ENCODE measurements at places on chromosomes 12 and 14.

DNA sequence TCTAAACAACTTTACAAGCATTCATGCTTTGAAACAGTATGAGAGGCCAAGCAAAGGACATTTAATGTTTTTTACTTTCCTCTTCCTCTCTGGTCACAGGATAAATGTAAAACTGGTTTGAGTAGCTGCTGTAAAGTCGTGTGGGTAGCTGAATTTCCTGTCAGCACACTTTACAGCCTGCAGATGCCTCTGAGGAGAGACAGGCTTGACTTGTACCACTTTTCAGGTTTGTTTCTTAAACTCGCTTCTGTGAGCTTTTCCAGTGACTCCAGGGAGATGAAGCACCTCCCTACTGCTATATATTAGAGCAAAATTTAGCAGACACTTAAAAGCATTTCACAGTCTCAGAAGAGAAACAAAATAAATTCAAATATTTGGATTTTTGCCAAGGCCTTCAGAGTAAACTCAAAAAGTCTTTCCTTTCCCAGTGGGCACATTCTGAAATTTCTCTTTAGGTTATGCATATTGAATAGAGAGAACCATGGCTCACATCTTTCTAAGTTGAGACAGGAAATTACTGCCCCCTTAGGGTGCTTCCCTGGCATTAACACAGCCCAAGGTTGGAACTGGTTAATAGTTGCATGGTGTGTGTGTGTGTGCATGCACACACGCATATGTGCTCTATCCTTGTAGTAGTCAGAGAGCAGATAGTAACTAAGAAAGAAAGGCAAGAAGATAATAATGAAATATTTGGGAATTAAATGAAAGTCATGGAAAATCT, 557.3 kb upstream of the MIS18BP1 start:
- no peak for DNase-seq

DNA sequence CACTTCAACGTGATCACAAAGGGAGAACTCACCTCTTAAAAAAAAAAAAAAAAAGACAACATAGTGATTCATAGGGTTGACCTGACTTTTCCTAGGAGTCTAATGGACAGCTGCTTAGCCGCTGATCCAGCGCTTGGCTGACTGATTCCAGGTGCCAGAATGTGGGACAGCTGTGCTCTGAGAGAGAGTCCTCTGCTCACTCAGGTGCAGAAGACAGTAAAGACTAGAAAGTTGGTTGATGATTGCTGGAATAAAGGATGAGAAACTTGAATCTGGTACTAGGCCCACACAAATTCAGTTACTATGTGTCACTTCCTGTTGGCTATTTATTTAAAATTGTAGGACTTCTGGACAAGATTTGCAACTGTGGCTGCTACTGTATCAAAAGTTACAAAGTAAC, 229.4 kb downstream of the CHST11 start:
- DNase-seq: no peak

DNA sequence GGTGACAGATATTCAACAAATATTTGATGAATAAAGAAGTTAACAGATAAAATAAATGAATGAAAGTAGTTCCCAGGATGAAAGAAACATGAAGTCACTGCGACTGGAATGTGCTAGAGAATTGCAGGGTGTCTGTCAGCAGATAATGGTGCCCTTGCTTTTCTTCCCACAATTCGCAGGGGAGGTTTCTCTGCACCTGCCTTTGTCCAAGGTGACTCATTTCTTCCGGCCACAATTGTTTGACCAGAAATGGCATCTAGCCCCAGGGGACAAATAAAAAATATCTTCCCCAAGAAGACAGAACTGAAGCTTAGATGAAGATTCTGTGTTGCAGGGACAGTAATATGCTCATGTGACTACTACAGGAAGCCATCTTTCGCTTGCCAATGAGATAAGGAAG, 316.1 kb upstream of the TBX3 start:
- DNase-seq: no peak

GRCh38 chr14:89350152-89350551, 66.9 kb downstream of the FOXN3 start:
- DNase-seq: no peak

GRCh38 chr12:52300796-52301691, 9.7 kb upstream of the KRT81 start:
- no peak for DNase-seq

DNA sequence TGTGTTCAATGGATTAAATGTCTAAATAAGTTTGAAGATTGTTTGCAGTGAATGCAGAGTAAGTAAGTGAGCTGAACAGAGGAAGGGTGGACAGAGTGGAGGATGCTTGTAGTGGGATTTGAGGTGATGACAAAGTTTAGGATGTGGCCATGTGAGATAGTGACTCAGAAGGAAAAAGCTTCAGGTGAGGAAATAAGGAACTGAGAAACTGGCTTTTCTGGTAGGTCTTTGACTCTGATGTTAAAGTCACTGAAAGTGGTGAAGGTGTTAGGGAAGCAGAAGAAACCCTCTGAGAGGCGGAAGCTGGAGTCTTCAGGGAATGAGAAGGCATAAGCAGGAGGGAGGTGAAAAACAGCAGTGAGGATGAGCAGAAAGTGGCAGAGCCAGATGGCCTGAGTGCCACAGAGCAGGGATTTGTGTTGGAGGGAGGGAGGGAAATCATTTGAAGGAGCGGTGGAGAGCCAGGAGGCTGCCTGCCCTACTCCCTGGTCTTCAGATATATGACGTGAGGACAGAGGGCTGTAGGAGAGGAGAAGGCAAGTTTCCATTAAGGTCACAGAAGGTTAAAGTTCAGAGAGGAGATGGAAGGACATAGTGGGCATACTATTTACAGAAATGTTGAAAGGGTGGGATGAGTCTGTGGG, 24.8 kb downstream of the RGS6 start:
- DNase-seq: no peak

DNA sequence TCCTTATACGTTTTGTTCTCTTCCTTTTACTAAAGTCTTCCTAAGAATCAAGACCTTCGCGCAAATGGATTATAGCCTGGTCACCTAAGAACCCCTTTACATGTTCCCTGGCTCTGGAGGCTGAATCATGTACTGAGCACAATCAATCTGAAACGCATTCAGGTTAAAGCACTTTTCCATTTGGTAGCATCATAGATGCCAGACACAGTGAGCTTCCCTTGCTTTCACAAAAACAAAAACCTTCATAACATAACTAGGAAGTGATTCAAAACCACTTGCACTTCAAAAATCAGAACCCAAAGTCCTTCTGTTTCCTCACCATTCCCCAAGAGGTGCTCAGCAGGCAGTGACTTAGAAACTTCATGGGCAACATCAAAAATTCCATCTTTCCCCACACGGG, 105.4 kb downstream of the CRACR2A start:
- DNase-seq: no peak

DNA sequence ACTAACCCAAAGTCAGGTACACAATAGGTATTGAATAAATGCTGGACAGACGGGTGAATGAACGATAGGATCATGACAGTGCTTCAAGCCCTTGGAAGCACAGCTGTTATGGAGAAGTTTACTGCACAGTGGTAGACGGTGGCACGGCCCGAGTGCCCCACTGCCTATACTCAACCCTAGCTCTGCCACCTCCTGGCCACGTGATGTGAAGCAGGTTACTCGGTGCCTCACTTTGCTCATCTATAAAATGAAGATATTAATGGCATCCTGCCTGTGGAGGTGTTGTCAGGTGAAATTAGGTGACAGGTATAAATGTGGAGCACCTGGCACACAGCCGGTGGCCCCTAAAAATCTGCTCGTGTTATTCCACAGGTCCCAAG, 5.8 kb downstream of the ASB2 start:
- peak; percentile 49 for DNase-seq

DNA sequence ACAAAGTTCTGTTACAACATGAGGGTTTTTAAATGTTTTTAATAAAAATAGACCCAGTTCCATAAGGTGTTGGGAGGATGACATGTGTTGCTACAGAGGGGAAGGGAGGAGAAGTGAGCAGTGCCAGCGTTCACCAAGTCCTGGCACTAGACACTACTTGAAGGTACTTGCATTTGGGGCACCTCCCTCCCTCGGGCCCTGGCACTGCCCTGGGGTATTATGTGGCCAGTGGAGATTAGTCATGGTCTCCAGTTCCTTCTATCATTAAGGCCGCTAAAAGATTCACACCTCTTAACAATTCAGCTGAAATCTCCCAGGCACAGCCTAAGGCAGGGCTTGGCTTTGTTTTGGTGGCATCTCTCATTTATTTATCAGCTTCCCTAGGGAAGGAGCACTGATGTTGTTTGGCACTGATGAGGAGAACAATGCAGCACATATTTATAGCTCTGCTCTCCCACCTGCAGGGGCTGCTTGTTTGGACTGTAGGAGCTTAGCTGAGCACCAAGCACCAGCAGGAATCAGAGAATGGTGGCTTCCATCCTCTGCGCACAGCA, 155.5 kb upstream of the NTF3 start:
- no peak for DNase-seq

- DNase-seq: no peak
These were observed 311.9 kb downstream of the DAD1 start for GRCh38 chr14:22276913-22277816.

- DNase-seq: no peak
These were observed 175.1 kb downstream of the CHST11 start for GRCh38 chr12:104631867-104632266.

DNA sequence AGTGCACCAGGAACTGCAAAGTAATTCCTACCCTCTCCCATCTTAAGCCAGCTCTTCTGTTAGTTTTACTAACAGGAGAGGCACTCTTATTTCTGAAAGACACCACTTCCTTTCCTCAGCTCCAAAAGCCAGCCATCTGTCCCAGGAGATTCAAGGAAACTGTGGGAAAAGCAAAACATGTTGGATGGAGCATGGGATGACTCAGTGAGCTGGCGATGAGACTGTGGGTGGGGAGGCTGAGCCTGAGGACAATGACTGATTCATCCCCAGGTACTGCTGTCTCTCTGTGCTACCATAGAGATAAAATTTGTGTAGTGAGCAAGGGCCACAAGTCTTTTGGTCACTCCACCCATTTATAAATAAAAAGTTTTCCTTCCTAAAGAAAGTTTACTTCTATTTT, 141.4 kb downstream of the MYRFL start:
- no peak for DNase-seq

- no peak for DNase-seq
These were observed 124.1 kb upstream of the RFLNA start for GRCh38 chr12:124170760-124171159.

DNA sequence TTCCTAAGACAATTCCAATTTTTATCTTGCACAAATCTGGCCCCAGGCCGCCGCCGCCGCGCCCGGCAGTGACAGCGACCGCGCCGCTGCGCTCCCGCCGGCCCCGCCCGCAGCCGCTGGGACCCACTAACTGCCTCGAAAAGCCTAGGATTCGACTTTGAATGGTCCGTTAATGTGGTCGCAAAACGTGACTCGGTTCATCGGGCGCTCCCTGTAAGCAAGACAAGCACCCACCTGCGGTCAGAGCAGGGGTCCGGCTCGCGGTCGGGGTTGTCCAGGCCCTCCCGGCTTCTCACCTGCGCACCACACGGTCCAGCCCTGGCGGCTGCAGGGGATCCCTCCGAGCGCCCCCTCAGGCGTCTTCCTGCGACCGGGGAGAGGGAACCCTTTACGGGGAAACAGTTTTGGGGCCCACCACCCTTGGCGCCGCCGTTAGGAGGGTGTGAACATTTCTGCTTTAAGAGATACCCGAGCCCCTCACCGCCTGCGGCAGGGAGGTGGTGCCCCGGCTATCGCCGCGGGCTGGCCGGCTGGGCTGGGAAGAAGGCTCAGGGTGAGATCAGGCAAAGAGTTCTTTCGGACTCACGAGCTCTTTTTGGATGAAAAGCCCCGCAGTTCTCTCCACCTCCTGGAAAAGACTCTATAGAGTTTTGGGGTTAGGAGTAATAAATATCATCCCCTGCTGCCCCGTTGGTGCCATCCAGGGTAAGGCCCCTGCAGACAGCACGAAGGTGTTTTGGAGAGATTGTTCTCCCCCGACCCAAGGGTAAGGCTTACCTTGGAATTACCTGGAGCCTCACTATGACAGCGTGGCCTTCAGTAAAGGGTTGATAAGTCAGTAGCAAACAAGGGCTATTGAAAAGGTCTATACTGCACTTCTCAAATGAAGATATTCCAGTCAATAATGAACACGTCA, 13.6 kb upstream of the FOXJ2 start:
- no peak for DNase-seq

GRCh38 chr12:4943067-4943937, 33.6 kb downstream of the KCNA1 start:
- no peak for DNase-seq

- DNase-seq: no peak
These were observed 73.2 kb downstream of the HSD17B6 start for GRCh38 chr12:56836317-56836716.

- no peak for DNase-seq
These were observed 373.1 kb upstream of the DDHD1 start for GRCh38 chr14:53526200-53526599.
